ENCODE measurements at places on chromosomes 1 and 21. TPM values are rescaled to one million over a fixed set of nuclear protein-coding genes. Genes with fewer than 3 reads are reported as not detected.

- no peak overlapping the region for H3K4me3 ChIP-seq
- H3K27me3 ChIP-seq: no peaks in the 10 kb centered on the region
- no peak for DNase-seq
- H3K36me3 ChIP-seq: no peaks in the 10 kb centered on the region
- no peaks in the 10 kb centered on the region for H3K4me1 ChIP-seq
- no peak overlapping the region for H3K27ac ChIP-seq
Observed at GRCh38 chr1:99623554-99623953, 22.4 kb upstream of the PALMD start.

DNA sequence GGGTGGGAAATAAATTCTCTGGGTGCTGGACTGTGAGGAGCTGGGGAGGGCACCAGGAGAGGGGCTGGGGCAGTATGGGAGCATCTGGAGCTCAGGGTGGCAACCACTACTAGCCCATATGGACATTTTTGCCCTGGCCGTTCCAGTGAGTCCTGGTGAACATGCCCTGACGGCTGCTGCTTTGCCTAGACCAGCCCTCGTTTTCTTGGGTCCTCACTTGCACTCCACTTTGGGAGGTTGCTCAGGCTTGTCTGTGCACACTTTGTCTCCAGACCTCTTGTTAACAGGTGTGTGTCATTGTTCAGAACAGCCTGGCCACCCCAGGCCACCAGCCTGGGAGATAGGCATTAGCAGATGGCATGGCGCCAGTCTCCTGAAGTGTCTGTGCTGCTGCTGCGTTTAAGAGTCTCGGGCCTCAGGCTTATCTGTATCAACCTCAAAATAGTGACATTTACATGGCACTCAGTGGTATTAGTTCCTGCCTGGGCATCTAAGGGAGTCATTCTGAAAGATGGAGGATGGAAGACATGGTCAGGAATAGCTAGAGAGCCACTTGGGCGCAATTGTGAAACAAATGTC is 190.5 kb downstream of the PTPRU start:
- H3K4me3 ChIP-seq: no peak overlapping the region
- DNase-seq: no peak
- no peaks in the 10 kb centered on the region for H3K27me3 ChIP-seq
- H3K4me1 ChIP-seq: no peaks in the 10 kb centered on the region

DNA sequence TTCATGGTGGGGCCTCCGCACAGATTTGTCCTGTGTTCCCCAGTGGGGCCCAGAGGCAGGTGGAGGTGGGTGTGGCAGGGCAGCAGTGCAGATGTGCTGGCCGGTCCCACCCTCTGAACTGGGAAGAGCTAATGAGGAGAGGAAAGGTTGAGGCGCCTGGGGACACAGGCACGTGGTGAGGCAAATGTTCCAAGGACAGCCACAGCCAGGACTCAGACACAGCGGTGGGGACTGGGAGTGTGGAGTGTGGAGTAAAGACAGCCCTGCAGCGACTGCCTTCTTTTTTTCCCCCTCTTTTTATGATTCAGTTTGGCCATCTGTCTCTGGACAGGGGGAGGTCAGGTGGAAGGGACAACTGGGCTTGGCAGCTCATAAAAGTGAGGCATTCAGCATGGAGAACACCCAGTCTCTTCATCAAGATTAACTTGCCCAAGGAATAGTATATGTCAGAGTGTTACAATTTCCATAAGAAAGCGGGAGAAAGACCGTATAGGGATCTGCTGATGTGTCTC is 104.2 kb upstream of the GCLM start:
- H3K4me1 ChIP-seq: peaks cover 2% of the 10 kb centered on the region
- DNase-seq: no peak
- H3K27ac ChIP-seq: no peak overlapping the region
- H3K4me3 ChIP-seq: no peak overlapping the region

DNA sequence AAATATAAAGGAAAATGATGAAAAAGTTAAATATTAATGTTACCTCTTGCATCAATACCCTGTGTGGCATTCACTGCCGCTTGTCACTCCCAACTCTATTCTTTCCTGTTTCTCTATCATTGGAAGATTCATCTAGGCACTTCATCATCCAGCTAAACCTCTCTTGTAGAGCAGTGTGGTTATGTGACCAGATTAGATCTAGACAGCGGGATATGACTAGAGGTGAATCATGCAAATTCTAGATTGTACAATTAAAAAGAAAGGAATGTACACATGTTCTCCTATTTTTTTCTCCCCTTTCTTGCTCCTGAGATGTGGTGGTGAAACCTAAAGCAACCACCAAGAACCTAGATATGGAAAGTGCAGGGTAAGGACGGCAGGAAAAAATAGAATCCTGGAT is 174.1 kb downstream of the LBR start:
- no peak overlapping the region for H3K4me3 ChIP-seq
- no peaks in the 10 kb centered on the region for H3K27me3 ChIP-seq
- H3K4me1 ChIP-seq: no peaks in the 10 kb centered on the region
- no peaks in the 10 kb centered on the region for H3K36me3 ChIP-seq
- no peak for DNase-seq

DNA sequence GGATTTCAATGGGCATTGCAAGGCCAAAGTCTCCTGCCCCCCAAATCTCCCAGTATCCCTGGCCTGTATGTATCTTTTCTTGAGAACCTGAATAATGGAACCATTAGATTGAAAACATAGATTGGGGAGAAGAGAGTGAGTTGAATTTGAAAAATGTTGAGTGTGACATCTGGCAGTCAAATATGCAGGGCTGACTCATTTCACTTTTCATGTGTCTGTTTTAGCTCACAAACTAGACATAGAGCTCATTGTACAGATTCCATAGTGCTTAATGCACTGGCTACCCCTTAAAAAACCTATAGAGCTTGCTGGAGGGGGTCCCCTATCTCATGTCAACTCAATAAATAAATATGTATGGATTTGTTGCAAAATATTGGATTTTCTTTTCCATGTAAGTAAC is 30.8 kb downstream of the DDR2 start:
- H3K36me3 ChIP-seq: no peaks in the 10 kb centered on the region
- H3K4me3 ChIP-seq: no peak overlapping the region
- no peaks in the 10 kb centered on the region for H3K27me3 ChIP-seq
- peaks cover 16% of the 10 kb centered on the region for H3K4me1 ChIP-seq
- H3K27ac ChIP-seq: no peak overlapping the region
- no peak for DNase-seq

DNA sequence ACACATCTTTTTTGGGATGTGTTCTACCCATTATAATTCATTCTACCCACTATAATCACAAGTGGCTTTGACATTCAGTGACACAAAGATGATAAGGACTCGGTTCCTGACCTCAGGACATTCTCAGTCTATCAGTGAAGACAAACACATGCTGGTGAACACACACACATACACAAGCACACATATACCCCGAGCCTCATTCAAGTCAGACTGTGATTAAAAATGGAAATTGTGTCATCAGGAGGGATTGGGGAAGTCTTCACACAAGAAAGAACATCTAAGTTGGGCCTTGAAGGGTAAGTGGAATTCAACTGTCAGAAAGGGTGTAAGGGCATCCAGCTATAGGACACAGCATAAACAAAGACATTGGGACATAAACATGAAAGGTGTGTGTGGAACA is 2.6 kb upstream of the LAD1 start:
- no peaks in the 10 kb centered on the region for H3K36me3 ChIP-seq
- H3K27me3 ChIP-seq: peaks cover 2% of the 10 kb centered on the region
- DNase-seq: no peak
- H3K27ac ChIP-seq: no peak overlapping the region
- no peak overlapping the region for H3K4me3 ChIP-seq
- peaks cover 2% of the 10 kb centered on the region for H3K4me1 ChIP-seq

DNA sequence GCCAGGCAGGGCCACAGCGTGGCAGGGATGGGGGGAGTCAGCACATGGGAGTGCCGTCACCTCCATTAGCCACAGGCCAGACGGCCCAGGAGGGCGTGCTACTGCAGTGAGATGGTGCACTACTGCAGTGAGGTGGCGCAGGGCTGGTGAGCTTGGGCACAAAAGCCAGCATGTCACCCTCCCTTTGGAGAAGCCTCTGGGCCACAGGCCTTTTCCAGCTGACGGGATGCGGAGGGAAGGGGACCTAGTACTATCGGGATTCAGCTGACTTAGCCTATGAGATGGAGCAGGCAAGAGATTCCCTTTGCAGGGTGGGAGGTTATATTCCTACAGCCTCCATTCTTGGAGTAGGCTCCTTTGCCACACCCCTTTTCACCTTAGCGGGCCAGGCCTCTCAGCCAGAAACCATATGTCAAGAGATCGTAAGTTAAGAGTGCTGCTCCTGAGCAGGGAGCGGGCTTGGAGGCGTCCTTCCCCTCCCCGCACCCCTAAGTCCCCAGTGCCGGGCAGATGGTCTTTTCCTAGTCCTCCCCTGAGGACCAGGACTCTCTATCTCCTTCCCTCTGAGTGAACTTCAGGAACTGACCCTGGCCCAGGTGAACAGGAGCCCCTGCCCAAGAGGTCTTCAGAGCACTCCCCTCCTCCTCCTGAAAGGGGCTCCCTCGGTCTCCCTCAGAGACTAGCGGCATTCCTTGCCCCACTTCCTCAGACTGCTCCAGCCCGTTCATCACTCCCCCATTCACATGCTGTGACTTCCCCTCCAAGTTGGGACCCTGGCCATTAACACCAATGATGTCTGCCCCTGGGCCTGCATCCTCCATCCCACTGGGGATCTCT is 8.2 kb downstream of the NES start:
- H3K4me3 ChIP-seq: no peak overlapping the region
- no peaks in the 10 kb centered on the region for H3K27me3 ChIP-seq
- no peak overlapping the region for H3K27ac ChIP-seq
- no peaks in the 10 kb centered on the region for H3K4me1 ChIP-seq
- no peak for DNase-seq

AQP10 gene
- 0.23 TPM for total RNA-seq

Data from ovary (tissue), 10 donors.